ENCODE measurements at places on chromosomes 12 and 14.

DNA sequence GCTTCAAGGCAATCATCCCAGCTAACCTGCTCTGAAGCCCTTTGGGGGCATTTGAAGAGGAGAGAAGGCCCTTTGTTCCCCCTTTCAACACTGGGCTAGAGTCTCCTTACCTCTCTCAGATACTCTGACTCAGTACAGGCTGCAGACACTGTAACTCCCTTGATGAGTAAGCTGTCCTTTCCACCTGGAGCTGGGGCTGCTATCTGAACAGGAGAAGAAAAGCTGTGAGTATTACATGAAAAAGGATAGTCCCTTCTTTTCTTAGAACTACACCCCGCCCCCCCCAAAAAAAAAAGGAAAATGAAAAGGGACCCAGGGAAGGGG is 186.6 kb upstream of the PLEKHG7 start:
- DNase-seq = no peak

DNA sequence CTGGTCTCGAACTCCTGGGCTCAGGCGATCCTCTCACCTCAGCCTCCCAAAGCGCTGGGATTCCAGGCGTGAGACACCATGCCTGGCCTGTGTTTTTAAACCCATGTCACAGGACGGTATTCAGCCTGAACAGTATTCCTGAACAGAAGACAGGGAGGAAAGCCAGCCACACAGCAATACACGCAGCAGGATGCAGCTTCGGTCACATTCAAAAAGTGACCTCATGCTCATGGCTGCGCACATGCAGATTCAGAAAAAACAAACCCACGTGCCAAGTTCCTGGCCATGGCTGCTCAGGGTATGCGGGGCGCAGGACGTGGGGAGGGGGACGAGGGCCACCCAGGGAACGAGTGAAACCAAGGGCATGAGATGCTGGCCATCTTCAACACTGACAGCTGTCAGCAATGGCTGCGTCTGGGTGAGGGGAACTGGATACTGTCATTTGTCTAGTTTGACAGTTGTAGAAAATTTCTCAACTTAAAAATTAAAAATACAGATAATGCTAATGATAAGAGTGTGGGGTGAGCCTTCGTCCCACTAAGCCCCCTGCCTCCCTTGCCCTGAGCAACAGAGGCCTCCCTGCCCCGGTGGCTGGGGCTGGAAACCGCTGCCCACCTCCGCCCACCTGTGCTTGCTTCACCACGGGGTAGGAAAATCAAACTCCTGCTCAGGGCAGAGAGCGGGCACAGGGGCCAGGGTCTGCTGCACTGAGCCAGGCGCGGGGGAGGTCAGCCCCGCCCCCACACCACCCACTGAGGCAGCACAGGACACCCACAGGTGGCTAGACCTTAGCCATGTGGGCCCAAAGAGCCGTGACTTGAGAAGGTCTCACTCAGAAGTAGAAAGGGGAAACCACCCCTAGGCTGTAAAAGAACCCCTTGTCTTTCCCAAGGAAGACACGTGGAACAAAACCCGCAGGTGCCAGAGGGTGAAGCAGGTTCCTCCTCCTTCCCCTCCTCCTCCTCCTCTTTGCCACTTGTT is 84.2 kb downstream of the SCARB1 start:
- no peak for DNase-seq

- DNase-seq = peak; percentile 19
Observed at GRCh38 chr12:31386364-31386777, 60.4 kb upstream of the SINHCAF start.

DNA sequence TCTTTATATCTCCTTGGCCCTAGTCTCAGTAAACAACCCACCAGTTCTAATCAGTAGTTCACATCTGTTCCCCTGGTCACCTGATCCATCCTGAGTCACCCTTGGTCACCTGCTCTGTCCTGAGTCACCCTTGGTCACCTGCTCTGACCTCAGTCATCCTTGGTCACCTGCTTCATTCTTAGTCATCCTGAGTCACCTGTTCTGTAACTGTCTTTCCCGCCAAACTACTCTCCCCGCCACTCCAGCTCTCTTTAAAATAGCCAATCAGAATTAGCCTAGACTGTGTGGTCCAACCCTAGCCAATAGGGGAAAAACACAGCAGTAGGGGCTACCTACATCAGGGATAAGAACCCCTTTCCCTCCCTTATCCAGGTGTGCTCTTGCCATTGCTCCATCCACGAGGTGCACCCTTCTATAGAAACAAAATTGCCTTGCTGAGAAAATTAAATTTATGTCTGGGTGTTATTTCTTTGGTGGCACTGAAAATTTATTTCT is 245.4 kb upstream of the DIO3 start:
- no peak for DNase-seq

GRCh38 chr12:123943816-123944215 is 28.8 kb downstream of the CCDC92 start:
- no peak for DNase-seq

- no peak for DNase-seq
Observed at GRCh38 chr12:111215881-111216280, 153.0 kb downstream of the PHETA1 start.

DNA sequence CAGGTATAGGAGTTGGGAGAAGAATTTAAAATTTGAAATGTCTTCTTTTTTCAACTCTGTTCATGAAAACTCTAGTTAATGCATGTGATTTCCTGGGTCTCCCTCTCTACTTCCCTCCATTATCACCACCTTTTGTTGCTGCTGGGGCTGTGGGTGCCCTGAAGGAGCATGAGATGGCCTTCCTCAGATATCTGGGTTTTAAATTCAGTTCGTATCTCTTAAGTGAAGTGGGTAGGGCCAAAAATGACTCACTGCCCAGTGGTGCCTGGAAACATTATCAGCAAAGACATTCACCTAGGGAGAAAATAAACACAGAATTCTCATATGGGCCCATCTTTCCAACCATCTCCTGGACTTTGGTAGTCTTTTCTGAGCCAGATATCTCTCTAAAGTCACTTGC is 234.9 kb upstream of the PLEKHG7 start:
- no peak for DNase-seq

DNA sequence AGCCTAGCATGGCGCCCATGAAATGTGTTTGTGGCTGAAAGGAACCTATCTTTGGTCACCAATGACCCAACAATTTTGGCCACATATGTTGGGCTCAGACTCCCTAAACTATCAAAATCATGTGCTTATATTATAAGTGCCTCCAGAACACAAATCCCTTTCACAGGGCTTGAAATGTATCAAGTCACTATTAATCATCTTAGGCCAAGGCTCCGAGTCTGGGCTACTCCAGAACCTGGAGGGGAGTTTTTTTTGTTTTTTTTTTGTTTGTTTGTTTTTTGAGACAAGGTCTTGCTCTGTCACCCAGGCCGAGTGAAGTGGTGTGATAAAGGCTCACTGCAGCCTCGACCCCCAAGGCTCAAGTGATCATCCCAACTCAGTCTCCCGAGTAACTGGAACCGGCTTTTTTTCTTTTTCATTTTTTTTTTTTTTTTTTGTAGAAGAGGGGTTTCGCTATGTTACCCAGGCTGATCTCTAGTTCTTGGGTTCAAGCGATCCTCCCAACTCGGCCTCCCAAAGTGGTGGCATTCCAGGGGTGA is 989 bp upstream of the DRAM1 start:
- no peak for DNase-seq

DNA sequence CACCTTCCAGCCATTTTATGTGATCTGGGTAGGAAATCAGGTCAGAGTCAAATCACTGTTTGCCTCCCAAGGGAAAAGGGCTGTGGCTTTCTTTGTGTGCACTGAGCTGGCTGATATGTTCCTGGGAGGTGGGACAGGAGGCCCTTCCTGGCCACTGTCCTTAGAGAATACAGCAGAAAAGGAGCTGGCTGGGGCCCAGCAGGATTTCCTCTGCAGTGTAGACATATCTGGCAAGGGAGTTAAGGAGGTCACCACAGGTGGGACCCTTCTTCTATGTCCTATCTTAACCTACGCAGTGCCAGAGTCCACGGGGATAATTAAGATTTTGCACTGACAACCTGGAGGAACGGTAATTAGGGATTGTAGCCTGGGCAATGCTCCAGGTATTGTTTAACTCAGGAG is 145.3 kb downstream of the NTF3 start:
- DNase-seq = no peak

DNA sequence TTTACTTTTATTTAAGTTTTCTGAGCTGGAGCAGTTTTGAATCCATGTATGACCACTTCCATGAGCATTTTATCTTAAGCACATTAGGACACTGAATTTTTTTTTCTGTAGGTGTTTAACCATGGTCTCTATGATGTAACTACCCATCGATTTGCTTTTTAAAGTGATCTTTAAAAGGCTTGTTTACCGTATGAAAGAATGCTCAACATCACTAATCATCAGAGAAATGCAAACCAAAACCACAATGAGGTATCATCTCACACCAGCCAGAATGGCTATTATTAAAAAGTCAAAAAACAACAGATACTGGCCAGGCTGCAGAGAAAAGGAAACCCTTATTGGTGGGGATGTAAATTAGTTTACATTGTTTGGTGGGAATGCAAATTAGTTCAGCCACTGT is 23.0 kb downstream of the GLRX5 start:
- no peak for DNase-seq

GRCh38 chr12:31588976-31589375 is 2.0 kb downstream of the DENND5B start:
- DNase-seq = no peak

DNA sequence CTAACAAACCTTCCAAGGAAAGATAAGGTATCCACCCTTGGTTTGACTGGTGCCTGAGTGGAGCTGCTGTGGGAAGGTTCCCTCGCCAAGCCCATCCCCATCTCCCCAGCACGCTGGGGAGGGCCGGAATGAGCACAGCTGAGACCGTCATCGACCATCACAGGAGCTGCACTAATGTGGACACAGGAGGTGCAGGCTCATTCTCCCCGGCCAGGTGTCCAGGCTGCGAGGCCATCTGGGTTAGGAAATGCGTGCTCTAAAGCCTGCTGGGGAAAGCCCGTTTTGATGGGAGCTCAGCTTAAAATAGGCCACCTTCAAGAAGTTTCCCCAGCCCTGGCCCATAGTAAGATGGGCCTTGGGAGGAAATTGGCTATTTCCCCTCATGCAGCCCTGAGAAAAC is 35.2 kb upstream of the FOXN3 start:
- DNase-seq = no peak

DNA sequence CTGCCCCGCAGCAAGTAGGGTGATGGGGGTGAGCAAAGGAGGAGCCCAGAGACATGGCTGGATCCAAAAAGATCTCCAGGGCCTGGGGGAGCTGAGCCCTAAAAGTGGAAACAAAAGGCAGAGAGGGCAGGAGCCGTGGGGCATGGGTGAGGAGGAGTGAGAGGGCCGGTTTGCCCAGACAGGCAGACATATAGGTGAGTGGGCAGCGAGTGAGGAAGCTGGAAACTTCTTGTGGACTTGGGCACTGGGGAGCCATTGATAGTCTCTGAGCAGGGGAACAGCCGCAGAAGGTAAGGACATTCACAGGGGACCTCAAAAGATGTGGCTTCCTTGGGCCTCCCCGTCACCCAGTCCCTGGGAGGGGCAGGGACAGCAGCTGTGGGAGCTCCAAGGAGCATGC is 16.8 kb upstream of the TMEM119 start:
- DNase-seq = no peak

- DNase-seq = no peak
Observed at GRCh38 chr14:34098045-34098984, 147.4 kb upstream of the EGLN3 start.

GRCh38 chr12:59121451-59121850 is 201.1 kb upstream of the LRIG3 start:
- DNase-seq = no peak

DNA sequence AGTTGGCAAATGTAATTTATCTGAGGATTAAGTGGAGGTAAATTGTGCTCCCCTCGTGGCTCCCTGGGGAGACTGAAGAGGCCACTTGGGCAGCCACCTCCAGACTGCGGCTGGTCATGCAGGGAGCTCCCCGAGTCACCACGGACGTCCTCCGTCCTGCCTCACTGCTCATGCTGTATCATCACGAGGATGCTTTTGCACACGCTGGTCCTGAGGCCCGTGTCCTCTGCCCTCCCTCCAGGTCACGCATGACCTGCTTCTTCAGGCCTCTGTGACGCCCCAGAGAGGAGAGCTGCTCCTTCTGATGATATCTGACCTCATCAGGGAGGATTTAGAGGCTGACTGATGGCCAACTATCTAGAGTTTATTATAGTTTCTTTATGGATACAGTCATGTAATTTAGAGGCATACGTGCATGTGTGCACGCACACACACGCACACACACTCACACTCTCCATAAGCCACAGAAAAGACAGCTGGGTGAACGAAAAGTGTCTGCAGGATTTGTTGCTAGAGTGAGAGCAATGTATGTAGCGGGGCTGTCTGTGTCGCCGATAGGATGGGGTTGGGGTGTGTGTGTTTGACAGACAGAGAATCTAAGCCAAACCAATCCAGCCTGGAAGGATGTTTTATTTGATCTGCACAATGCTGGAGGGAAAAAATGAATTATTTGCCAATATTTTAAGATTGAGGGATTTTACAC is 160.0 kb downstream of the ADGRD1 start:
- DNase-seq = no peak

GRCh38 chr14:95651028-95651427 is 35.2 kb upstream of the TCL1B start:
- DNase-seq = no peak

DNA sequence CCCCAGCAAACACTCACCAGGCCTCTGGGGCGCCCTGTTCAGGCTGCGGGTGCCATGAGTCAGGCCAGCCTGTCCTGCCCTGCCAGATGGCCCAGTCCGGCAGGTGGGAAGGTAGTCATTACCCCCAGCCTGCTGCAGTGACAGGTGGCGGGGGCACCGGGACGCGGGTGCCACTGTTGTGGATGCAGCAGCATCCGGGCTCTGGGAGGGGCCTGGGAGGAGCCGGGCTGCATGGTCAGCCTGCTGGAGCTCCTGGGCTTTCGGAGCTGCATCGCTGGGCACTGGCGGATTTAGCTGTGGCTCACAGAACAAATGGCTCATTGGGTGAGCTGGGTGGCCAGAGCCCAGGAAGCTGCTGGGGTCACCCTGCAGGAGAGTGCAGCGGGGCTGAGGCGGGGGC is 13.5 kb downstream of the CEP170B start:
- no peak for DNase-seq

- no peak for DNase-seq
Observed at GRCh38 chr12:5395443-5396271, 36.3 kb upstream of the NTF3 start.

DNA sequence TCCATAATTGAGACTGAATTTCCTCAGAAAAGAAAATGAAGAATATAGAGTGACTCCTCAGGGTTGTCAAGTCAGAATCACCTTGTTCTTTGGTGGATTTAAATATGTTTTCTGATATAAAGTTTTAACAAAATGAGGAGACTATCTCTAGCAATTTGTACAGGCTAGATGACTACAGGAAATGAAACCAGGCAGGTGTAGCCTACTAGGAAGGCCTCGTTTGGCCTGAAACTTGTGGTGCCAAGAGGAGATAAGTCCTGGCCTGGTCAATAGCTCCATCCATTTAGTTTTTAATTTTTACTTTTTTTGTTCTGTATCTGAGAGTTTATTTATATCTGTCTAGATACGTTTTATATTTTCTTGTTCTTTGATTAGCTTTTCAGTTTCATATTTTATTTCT is 41.5 kb downstream of the SNAPC1 start:
- no peak for DNase-seq

- no peak for DNase-seq
Observed at GRCh38 chr14:81127785-81128184, 93.0 kb downstream of the GTF2A1 start.

- no peak for DNase-seq
Observed at GRCh38 chr12:26573225-26573909, 259.6 kb downstream of the ITPR2 start.
